Activated naive CD4-positive, alpha-beta T cell treated with Interleukin-2 at 50 U/mL for 16 hours (primary cell): ENCODE measurements at places on chromosomes 3 and 15.

DNA sequence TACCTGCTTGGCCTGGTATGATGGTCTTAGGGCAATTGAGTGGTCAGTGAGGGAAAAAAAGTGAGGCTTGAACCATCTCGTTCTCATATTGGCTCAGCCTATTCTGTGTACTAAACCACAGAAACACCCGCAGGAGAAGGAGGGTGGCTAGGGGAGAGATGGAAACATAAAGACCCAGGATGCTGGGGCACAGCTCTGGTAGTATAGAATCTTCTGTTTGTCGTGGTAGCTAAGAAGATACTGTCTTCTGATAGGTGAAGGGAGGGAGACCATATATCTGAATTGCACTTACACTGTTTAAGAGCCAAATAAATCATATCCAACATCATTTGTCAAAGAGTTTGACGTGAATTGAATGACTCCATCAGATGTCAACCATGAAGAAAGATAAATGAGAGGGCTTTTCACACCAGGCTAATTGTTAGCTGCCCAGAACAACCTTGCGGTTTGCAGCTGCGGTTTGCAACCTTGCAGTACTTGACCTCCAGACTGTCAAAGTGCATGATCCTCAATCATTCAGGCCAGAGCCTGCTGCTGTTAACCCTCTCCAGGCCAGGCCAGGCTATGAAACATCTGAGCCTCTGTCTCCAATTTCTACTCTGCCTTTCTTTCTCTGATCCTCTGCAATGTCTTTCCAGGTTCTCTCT lies 40.9 kb upstream of the PIK3R4 start:
- DNase-seq = no peak

DNA sequence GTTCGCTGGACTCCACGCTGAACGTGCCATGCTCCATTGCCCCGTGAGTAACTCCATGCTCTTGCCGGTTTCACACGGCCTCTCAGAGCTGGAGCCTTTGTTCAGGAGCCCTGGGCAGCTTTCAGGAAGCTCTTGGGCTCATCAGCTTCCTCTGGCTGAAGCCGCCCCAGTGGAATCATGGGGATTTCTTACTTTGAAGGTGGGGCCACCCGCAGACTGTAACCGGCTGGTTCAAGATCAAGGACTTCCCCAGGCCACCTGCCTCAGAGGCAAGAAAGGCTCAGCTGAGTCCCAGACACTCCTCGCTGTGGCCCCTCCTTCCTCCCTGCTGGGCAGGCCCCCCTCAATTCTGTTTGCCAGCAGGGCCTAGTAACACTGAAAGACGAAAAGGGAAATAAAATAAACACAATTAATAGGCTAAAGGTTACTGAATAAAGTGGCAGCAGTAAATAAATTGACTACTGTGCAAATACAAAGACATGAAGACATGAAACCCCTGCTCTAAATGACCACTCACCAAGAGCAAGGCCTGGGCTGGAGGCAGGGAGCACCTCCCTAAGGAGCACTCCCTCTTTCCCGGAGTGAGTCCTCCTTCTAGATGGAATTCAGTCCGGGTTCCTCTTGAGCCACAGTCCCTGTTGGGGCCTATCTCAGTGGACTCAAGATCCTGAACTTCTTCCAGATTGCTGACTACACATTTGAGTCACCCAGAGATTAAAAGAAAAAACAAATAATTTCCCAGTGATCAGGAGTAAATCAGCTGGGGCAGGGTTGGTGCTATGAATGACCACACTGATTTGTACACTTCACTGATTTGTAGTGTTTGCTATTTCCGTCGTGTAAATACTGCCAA lies 51.0 kb downstream of the ZDHHC19 start:
- DNase-seq = no peak

- DNase-seq = no peak
Measured at GRCh38 chr3:171393032-171393744, 67.0 kb downstream of the TNIK start.

- no peak for DNase-seq
Measured at GRCh38 chr3:126649556-126650092, 5.3 kb downstream of the TXNRD3 start.

GRCh38 chr3:55608301-55608937 lies 121.3 kb upstream of the WNT5A start:
- DNase-seq = no peak

- DNase-seq = no peak
Measured at GRCh38 chr3:67821135-67821534, 166.7 kb upstream of the SUCLG2 start.

- DNase-seq = no peak
Measured at GRCh38 chr3:51283421-51283820, 101.7 kb upstream of the MANF start.

GRCh38 chr3:35965908-35966307 lies 326.6 kb downstream of the ARPP21 start:
- DNase-seq = no peak

DNA sequence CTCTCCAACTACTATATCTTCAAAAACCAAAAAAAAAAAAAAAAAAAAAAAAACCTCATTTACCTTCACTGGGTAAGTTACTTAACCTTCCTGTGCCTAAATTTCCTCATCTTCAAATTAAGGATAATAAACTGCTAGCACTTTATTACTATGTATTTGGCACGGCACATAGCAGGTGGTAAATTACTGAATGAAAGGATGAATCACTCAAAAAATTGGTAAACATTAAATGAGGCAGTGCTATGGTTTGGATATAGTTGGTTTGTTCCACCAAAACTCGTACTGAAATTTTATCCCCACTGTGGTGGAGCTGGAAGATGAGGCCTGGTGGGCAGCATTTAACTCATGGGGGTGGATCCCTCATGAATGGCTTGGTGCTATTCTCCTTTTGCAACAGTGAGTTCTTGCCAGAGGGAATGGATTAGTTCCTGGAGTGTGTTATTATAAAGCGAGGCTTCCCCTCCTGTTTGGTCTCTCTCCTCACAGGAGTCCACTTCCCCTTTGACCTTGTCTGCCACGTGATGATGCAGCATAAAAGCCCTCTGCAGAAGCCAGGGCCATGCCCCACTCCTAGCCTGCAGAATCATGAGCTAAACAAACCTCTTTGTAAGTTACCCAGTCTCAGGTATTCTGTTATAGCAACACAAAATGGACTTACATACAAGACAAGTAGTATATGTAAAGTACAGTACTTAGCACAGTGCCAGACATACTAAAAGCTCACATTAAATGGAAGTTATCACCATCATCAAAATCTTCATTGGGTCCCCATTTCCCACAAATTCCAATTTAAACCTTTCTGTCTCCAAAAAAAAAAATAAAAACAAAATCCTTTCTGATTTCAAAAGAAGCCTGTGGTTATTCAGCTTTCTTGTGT lies 20.6 kb downstream of the DCUN1D1 start:
- DNase-seq = no peak

GRCh38 chr3:177758126-177758525 lies 560.8 kb upstream of the TBL1XR1 start:
- DNase-seq = no peak

DNA sequence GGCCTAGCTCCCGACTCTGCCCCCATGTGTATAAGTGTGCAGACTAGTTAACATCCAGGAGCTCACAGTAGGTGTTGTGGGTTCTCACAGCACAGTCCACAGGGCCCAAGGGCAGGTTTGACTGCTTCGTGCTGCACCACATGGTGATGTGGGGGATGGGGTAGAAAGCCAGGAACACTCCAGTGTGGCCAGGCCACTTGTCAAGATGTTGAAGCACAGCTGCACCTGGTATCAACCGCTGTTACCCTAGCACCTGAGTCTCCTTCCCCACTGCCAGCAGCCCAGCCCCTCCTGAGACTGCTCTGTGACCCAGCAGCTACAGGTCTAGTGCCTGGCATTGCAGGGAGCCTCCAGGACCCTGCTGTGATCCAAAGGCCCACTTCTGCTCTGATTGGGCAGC lies 53.4 kb downstream of the CHDH start:
- DNase-seq = no peak

DNA sequence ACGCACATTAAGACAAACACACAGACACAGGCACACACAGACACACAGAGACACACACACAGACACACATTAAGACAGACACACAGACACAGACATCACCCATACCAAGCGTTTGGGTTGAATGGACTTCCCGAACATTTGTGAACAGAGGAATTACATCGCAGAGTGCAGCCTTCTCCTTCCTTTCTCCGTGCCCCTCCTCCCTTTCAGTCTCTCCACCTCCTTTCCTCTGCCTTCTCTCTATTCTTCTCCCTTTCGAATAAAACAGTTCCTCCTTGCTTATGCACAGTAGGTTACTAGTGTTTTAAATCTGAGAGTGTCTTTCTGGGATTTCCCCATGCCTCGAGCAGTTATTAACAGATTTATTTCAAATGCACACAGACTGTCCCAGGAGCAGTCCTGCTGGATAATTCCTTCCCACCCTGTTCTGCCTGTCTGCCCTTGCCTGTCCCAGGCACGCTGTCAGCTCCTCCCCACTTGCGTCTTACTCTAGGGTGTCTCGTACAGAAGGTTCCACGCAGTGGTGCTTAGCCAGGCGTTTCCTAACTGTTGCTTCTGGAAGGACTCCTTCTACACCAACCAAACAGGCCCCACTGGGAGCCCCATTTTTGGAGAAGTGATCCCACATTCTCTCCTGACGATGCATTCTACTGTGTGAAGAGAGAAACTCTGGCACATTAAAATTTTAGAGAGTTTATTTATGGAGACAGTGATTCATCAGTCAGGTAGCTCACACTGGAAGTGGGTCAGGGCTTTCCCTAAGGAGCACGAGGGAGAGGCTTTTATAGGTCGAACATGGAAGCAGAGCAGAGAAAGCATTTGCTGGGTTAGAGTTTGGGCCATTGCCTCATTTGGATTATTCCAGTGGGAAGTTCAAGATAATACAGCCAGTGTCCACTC lies 163.8 kb downstream of the SV2B start:
- DNase-seq = no peak

- DNase-seq = peak; percentile 29
Measured at GRCh38 chr3:186826410-186826975, 16.0 kb upstream of the ADIPOQ start.

DNA sequence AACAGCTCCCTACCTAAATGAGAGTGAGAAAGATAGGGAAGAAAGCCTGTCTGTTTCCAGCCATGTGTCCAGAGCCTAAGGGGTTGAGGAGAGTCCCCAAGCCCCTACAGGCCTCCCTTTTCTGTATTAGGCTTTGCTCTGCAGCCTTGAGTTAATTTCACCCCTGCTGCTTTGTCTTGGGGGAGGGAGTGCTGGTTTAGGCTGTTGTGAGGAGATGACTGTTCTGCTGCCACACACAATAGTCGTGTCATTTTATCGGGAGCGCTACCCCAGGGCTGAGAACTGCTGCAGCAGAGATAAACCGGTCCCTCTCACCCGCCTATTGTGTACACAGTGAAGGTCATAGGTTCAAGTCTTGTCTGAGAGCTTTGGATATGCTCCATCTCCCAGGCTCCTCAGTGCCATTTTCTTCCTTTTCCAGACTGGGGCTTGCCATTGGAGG lies 1.4 kb downstream of the ZNF609 start:
- peak; percentile 33 for DNase-seq

GRCh38 chr3:109355625-109356441 lies 18.5 kb upstream of the DPPA4 start:
- no peak for DNase-seq

DNA sequence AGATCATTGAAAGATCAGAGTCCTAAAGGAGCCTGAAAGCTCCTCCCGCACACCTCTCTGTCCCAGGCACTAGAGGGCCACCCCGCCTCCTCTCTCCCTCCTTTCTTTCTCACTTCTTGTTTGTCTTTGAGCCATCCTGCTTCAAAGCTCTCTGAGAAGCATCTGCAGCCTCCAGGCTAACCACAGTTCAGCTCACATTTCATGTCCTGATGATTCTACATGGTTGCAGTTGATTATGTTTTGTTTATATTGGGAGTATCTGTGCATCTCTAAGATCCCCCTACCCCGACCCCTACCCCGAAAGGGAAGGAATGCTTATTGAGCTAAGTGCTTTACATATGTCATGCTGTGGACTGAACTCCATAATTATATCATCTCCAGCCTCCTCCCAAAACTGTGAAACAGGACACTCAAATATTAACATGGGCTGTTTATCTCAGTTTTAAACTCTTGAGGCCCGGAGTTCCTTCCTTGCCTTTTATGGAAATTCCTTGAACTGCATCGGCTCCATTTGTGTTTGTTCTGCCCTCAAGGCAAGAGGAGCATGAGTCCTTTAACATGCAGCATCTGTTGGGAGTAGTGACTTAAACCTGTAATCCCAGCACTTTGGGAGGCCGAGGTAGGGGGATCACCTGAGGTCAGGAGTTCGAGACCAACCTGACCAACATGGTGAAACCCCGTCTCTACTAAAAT lies 30.9 kb downstream of the MGLL start:
- DNase-seq = no peak

DNA sequence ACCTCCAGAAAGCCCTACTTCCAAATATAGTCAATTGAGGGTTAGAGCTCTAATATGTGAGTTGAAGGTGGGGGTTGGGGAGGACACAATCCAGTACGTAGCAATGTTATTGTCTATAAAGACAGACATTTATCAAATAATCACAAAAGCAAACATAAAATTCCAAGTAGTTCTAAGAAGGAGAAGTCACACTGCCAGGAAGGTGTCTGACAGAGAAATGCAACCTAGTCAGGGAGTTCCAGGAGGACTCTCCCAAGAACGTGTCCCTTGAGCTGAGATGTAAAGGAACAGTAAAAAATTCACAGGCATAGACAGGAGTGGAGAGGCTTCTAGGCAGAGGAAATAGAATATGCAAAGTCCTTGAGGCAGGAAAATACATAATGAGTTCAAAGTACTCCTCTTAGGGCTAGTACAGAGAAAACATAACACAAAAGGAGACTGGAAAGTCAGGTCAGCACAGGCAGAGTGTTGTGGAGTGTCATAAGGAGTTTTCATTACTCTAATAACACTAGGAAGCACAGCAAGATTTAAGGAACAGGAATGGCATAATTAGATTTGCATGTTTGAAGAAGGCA lies 277.6 kb upstream of the STT3B start:
- DNase-seq = no peak

DNA sequence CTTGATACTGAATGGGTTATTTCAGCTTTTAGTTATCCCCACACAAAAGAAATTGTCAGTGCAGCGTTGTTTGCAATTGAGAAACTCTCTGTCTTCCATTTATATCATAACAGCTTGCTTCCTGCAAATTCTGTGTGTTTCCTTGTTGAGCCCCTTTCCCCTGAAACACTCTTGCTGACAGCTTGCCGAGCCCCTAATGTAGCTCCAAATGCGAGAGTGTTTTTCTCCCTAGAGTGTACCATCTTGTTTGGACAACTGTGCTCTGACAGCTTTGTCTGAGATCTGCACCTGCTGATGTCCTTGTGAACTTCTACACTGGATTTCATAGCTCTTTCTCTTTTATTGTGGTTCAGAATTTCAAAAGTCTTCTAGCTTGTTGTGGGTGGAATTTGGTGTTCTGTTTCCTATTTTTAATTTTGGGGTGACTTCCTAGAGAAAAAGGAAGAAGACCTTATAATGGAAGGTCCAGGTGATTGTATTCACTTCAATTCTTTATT lies 343.5 kb downstream of the PDCD6IP start:
- no peak for DNase-seq

- DNase-seq = no peak
Measured at GRCh38 chr15:64665179-64665578, 110.2 kb downstream of the RBPMS2 start.

DNA sequence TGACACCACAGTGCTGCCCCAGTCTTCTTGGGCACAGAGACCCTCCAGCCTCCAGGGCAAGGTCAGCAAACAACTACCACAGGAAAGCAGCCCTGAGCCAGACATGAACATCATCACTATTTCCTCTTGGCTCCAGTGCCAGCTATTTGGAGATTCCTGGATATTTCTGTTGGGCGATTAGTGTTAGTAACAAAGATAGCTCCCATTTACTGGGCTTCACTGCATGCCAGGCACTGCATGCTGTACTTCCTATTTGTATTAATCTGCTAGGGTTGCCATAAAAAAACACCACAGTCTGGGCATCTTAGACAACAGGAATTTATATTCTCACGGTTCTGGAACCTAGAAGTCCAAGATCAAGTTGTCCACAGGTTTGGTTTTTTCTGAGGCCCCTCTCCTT lies 255.1 kb upstream of the STT3B start:
- DNase-seq = no peak
